Mucosa of gallbladder (tissue), 1 donor: ENCODE measurements at places on chromosomes 12 and 14. TPM values are rescaled to one million over a fixed set of nuclear protein-coding genes. Genes with fewer than 3 reads are reported as not detected.

The IL22 gene
- not detected for total RNA-seq

The CYP27B1 gene
- total RNA-seq = 1.6 TPM

The CRIP1 gene
- 35.7 TPM for total RNA-seq

The NPAS3 gene
- 1.8 TPM for total RNA-seq

The ZC2HC1C gene
- total RNA-seq = 3.9 TPM

The CCND2 gene
- total RNA-seq = 64.1 TPM

The OTOGL gene
- total RNA-seq = 0.20 TPM
